ENCODE measurements at places on chromosomes 3 and 15. TPM values are rescaled to one million over a fixed set of nuclear protein-coding genes. Genes with fewer than 3 reads are reported as not detected.

DNA sequence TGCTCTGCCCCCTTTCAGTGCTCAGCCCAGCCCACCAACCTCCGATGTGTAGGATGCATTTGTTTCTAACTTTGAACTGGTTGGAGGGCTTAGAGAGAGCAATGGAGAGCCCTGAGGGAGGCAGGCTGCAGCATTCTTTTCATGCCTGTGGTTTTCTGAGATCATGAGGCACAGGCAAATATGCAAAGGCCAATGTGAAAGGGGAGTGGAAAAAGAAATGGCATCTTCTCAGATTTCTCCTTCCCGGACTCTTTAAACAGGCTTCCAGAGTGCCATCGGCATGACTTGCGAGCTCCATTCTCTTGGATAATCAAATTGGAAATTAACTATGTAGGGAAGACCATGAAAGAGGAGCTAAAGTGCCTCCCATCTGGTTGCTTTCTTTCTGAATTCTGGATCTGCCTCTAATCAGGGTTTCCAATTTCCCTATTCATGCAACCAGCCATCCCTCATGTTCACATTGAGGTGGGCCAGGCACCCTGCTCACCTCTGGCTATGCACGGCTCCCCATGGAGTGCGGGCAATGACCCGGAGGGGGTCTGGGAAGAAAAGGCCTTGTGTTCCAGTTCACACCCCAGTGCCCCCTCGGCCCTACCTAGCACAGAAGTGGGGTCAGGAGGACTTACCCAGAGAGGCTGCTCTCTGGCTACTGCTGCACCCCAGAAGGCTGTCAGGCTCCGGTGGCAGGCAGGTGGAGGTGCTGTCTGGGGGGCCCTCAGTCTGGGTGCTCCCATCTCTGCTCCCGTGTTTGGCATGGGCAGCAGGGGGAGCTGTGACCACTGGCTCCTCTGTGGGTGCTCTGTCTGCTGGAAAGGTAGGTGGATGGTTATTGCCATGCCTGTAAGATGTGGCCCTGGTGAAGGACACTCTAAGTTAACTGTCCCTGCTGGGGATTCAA is 16.1 kb downstream of the AMOTL2 start:
- DNase-seq: no peak

GRCh38 chr3:191761906-191762305 is 300.9 kb downstream of the PYDC2 start:
- DNase-seq: no peak

DNA sequence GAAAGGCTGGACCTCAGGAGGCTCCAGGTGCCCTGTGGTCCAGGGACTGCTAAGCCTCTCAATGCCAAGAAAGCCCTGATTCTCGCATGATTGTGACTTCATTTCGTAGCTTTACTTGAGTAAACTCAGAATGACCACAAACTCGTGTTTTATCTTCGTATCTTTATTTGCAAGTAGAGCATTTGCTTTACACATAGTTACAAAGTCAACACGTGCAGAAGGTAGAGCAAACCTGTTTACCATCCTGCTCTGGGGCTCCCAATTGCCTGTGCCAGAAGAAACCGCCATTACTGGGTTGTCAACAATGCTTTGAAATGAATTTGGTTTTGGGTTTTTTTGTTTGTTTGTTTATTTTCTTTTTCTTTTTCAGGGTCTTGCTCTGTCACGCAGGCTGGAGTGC is 5.8 kb upstream of the MESP1 start:
- no peak for DNase-seq

GRCh38 chr3:50078622-50079021 is 10.1 kb upstream of the RBM5 start:
- no peak for DNase-seq

DNA sequence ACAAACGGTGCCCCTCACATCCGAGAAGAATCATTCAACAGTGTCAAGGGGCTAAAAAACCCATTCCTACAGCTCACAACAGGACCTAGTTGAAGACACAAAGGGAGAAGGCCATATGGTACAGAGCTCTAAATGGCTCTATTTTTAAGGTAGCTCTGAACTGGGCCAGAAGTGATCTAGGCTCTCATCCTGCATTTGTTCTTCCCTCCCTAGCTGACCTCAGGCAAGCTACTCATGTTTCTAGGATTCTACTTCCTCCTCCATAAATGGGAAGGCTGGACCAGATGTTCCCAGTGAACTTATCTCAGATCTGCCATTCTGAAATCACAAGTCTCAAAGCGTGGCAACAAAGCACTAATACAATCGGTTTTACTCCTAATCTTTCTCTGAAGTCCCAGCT is 62.3 kb downstream of the CPNE4 start:
- DNase-seq: no peak

GRCh38 chr3:130582457-130583153 is 65.6 kb downstream of the COL6A6 start:
- no peak for DNase-seq

- no peak for DNase-seq
These were observed 144.0 kb downstream of the NSMCE3 start for GRCh38 chr15:29125382-29126207.

The SECISBP2L gene
- total RNA-seq: 18.1 TPM

The DPPA2 gene
- not detected for total RNA-seq

The GABRB3 gene
- 0.13 TPM for total RNA-seq

DNA sequence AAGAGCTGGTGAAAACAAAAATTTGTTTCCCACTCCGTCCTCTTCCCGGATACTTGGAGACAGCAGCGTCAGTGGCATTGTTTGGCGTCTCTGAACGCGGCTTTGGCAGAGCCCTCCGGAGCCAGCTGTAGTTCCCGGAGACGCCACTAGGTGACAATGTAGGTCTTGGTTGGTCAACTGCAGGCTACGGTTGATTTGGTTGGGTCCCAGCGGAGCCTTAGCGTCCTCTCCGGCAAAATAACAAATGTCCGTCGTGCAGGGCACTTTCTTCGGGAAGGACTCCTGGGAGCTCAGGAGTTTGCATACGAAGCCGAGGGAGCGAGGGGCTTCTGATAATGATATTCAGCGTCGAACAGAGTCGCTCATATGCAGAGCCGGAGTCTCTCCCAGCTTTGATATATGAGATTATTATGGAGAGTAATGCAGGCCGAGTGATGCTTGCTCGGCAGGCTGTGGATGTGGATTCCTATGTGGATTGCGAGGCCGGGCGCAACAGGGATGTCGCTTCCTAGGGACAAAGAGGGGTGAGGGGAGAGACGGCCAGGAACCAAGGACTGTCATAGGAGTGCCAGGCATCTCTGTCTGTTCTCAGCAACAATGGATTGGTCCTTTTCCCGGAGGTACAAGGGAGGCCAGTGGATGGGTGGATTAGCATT is 74.8 kb downstream of the IL20RB start:
- DNase-seq: peak; percentile 47

GRCh38 chr15:23497710-23498111 is 50.7 kb upstream of the GOLGA6L2 start:
- peak; percentile 6 for DNase-seq

The PLA2G4B gene
- 0.13 TPM for total RNA-seq

The GP5 gene
- total RNA-seq: 0.13 TPM

The TNIK gene
- 13.9 TPM for total RNA-seq

The TRAT1 gene
- not detected for total RNA-seq

The GOLGA6B gene
- not detected for total RNA-seq

DNA sequence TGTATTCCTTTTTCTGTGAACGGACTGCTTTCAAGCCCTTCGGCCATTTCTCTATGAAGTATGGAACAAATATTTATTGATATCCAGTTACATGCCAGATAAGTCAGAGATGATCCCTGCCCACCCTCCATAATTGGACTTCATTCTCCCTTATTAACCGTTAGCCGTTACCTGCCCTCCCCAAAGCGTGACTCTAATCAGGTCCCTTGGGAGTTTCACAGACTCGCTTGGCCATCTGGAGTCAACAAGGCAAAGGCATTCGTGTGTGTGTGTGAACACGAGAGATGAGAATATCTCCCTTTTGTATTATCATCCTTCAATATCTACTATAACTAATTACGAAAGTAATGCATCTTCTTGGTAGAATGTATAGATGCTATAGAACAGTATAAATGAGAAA is 314.5 kb downstream of the TLE3 start:
- DNase-seq: no peak

The MME gene
- 1.3 TPM for total RNA-seq

DNA sequence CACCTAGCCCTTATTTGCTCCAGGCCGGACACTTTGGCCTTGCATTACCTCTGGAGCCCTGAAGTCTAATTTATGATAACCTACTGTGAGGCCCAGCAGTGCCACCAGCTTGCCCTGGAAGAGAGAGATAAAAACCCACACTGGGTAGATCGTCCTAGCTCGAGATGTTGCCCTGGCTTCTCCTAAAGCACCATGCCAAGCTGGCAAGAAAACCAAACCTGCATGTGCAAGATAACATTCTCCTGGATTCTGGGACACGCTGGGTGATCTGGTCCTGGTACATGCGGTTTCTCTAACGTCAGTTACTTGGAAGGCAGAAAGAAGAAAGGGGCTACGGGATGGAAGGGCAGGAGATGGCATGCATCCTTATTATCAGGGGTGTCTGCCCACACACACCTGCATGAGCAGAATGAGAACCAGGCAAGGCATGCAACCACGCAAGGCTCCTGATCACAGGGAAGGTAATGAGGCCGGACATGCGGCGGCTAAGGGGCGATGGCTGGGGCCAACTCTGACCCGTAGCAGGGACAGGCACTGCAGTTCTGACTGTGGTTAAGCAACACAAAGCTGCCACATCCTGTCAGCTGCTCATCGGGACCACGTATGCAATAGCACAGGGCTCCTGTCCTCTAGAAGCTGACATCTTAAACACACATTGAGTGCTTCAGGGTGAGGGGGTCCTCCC is 73.0 kb downstream of the OXNAD1 start:
- DNase-seq: no peak

The IQGAP1 gene
- total RNA-seq: 145 TPM

GRCh38 chr15:49848282-49848724 is 227.5 kb downstream of the DTWD1 start:
- DNase-seq: no peak

- no peak for DNase-seq
These were observed 110.8 kb upstream of the ICE2 start for GRCh38 chr15:60589728-60590127.

DNA sequence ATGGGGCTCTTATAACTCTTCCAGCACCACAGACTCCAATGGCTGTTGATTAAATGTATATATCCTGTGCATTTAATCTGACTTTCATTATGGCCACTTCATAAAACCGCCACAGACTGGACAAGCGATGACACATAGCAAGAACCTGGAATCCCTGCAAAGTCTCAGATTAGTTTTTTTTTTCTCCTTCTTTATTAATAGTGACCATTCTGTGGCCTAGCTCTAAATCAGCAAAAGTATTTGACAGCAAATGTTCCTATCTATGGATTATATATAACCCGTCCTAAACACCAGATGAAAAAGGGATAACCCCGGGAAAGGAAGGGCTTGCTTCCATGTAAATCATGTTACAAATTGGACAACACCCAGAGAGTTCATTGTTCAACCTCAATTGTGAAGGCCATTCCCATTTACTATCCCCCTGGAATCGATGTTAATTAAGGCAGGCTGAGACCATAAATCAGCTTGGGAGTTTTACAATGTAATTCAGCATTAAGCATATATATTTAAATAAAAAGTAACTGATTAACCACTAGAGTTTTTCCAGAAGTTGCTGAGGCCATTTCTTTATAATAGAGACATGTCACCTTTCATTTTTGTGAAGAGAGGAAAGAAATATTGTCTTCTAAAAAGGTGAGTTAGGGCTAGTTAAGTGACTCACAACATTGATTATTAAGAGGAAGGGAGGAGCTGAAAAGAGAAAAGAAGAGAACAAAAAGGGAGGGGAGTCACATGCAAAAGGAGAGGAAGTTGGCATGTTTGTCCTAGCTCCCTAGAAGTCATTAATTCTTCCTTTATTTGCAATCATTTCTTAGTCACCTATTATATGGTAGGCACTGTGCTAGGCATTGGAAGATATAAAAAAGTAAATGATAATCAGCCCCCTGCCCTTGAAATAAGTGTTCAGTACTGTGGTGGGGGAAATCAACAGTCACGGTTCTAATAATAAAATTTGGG is 26.2 kb downstream of the ALDH1A2 start:
- no peak for DNase-seq

The ERICH6 gene
- under 0.01 TPM for total RNA-seq

GRCh38 chr3:55423782-55424181 is 63.3 kb downstream of the WNT5A start:
- no peak for DNase-seq

- no peak for DNase-seq
These were observed 42.9 kb downstream of the LARP6 start for GRCh38 chr15:70810916-70811578.

The GJD2 gene
- total RNA-seq: not detected

DNA sequence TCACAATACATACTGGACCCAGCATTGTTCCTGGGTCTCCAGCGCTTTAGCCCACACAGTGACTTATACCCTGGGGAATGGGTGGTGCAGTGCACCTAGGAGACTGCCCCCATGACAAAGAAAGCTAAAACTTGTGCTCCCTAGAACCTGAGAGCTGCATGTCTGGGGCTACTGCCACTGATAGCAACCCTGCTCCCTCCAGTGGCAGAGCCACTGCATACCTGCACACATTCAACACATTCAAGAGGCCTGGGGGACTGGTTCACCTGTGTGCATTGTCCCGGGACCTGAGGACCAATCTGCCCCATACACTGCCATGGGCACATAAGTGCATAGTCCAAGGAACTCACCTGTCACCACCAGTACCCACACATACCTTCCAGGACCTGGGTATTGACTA is 302.7 kb upstream of the MANF start:
- no peak for DNase-seq

The FEZF2 gene
- total RNA-seq: not detected

The SCN11A gene
- total RNA-seq: 0.13 TPM

GRCh38 chr3:71146673-71147072 is 436.9 kb downstream of the FOXP1 start:
- DNase-seq: no peak

GRCh38 chr3:127589600-127590281 is 792 bp downstream of the TPRA1 start:
- DNase-seq: peak; percentile 21

DNA sequence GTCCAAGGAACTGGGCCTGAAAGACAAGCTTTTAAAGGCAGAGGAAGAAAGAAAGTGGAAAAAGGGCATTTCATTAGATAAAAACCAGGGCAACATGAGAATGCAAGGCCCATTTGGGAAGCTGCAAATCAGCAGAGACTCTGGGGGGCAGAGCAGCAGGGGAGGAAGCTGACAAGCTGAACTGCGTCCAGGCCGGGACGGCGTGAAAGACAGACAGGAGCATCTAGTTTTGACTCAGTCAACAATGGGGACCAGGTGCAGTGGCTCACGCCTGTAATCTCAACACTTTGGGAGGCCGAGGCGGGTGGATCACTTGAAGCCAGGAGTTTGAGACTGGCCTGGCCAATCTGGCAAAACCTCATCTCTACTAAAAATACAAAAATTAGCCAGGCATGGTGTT is 69.9 kb downstream of the CDC25A start:
- no peak for DNase-seq

DNA sequence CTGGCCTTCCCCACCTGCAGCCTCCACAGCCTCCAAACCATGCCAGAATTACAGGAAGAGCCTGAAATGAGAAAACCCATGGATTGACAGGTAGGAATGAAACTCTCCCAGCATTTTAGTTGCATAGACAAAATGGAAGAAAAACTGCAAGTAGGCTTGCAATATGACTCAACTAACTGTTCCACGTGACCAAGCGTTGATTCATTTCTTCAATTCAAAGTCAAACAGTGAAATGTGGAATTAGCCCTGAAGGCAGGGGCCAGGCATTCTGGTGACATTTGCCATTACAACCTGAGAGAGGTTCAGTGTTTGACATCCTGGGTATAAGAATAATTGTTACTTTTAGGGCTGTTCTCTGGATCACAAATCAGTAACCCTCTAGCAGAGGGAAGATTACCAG is 676.5 kb upstream of the CFAP20DC start:
- DNase-seq: no peak

The SMCO1 gene
- not detected for total RNA-seq

The TMCO5A gene
- not detected for total RNA-seq

GRCh38 chr3:64207289-64208080 is 17.8 kb downstream of the PRICKLE2 start:
- DNase-seq: no peak
